ENCODE measurements at places on chromosomes 12 and 14. TPM values are rescaled to one million over a fixed set of nuclear protein-coding genes. Genes with fewer than 3 reads are reported as not detected.

DNA sequence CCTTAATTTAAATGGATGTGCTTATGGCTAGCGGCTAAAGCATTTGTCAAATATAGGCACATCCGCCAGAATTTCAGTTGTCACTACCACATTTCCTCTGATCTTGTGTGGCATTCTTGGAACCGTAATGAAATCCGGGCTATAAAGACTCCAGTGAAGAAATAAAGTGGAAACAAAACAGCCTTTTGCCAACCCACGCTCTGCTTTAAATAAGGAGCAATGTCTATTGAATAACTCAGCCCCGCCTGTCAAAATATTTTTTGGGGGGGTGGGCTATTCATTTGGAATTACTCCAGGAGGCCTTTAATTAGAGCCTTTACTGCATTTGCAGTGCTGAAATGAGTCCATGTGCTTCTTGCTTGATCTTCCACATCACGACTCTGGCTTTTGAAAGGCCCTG, 179.6 kb upstream of the RPH3A start:
- no peak for DNase-seq

Gene RAD51AP1
- total RNA-seq: 1.3 TPM

Gene SIRT4
- 1.2 TPM for total RNA-seq

Gene GNG2
- 9.3 TPM for total RNA-seq

Gene SLC11A2
- total RNA-seq: 57.1 TPM

GRCh38 chr14:57533214-57533613, 39.6 kb upstream of the CCDC198 start:
- DNase-seq: no peak

DNA sequence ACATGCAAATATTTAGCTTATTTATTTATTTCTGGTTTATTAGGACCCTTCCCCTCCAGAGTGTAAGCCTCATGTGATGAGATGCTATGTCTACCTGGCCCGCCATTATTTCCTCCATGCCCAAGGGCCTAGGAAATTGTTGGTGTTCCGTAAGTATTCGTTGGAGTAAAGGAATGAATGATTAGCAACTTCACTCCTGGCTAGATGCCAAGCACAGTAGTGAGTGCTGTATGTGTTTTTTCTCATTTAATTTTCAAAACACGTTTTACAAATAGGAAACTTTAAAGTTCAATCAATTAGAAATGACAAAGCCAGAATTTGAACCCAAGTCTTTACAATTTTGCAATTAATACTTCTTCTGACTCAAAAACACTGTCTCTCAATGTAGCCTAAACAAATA, 253.8 kb downstream of the BCAT1 start:
- DNase-seq: no peak

DNA sequence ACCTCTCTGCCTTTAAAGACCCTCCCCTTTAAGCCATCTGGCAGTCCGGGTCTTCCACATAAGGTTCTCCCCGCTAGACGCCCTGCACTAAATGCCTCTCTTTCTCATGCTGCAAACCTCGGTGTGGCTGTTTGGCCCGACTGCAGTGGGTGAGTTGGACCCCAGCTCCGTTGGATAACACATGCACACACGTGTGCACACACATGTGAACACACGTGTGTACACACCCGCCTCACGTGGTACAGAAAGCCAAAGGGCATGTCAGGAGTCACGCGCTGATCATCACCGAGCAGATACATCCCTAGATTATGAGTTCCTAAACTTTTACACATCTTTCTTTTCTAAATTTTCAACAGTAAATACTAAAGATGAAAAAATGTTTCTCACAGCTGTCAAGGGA, 68.3 kb downstream of the RIMBP2 start:
- DNase-seq: no peak

- DNase-seq: no peak
These were observed 2.0 kb downstream of the RAP1B start for GRCh38 chr12:68612697-68613096.

DNA sequence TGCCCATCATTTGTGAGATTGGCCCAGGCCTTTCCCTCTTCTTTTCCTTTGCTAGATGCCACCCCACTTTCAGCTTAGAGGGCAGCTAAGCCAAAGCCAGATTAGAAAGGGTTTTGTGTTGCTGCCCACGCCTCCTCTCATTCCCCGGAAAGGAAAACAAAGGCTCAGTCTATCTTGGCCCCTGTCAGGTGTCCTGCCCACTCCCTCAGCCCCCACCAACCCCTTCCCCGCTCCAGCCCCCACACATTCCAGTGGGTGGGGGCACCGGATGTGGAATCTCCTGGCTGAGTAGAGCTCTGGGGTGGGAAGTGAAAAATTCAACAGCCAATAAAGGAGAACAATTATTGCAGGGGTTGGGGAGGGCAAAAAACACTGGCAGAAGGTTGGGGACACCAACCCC, 2.2 kb downstream of the BLOC1S1 start:
- DNase-seq: no peak

DNA sequence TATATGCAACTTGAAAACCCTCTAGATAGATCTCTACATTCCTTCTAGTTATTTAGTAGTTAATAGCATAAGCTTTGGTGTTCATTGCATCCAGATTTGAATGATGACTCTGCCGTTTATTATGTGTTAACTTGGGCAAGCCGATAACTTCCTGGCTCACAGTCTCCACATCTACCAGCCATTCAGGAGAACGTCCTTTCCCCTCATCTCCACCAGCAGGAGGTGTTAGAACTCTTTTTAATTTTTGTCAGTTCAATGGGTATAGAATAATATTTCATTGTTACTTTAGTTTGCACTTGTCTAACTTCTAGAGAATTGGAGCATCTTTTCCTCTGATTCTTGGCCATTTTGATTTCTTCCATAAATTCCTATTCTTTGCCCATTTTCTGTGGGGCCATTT, 30.0 kb upstream of the WSCD2 start:
- no peak for DNase-seq

- no peak for DNase-seq
These were observed 539.1 kb downstream of the TMTC2 start for GRCh38 chr12:83225806-83226205.

DNA sequence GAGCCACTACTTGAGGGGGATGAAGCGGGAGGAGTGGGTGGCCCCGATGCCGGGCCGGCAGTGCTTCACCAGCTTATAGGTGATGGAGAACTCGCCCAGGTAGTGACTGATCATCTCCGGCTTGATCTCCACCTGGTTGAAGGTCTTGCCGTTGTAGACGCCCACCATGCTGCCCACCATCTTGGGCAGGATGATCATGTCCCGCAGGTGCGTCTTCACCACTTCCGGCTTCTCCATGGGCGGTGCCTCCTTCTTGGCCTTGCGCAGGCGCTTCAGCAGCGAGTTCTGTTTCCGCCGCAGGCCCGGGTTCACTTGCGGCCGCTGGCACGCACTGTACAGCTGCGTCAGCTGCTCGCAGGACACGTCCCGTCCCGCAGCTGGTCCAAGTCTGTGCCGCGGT, 3.4 kb downstream of the TIGAR start:
- no peak for DNase-seq

GRCh38 chr12:8834230-8834629, 11.8 kb downstream of the A2ML1 start:
- no peak for DNase-seq

GRCh38 chr12:105915997-105916759, 222.6 kb downstream of the NUAK1 start:
- no peak for DNase-seq
